Lower lobe of right lung (tissue), 2 donors: ENCODE measurements at places on chromosomes 12 and 14.

DNA sequence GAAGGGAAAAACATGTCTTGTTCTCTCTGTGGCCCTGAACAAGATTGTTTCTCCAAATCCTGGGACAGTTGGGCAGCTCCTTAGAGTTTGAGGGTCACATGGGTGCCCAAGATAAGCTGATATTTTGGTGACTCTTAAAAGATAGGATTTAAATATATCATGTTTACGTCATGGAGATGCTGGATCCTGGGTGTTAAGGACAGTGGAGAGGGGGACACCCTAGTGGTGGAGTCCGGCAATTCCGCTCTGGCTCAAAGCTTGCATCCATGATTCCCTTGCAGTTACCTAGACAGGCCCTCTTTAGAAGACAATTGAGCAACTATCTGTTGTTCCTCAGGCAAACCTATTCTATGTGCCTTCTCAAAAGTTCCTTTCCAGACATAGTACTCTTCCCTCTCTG lies 101.8 kb downstream of the CMKLR1 start:
- no peak for DNase-seq

- no peak for DNase-seq
These were observed 6.7 kb upstream of the ARID4A start for GRCh38 chr14:58291646-58292045.

DNA sequence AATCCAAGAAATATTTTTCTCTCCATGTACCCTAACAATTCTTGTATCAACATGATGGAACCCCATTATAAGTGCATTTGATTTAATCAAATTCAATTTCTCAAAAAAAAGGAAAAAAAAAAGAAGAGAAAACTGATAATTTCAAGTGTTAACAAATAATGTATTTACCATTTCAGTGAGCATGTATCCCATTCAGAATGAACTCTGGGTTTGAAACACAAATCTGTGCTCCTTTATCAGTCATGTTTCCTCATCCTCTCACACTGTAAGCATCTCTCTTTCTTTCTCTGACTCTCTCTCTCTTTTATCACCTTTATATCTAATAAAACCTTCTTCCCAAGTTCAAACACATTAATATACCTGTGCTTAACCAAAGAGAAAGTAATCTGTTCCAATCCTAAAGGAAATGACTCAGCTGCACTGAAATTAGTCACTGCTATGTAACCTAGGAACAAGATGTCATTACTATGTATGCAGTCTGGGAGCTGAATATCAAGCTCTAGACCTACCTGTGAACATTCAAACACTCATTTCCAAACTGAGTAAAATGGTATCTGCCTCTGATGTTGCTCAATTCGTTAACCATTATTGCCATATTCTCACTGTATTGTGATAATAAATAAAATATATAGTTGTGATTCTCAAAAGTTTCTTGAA lies 135.0 kb upstream of the LRIG3 start:
- DNase-seq = no peak

DNA sequence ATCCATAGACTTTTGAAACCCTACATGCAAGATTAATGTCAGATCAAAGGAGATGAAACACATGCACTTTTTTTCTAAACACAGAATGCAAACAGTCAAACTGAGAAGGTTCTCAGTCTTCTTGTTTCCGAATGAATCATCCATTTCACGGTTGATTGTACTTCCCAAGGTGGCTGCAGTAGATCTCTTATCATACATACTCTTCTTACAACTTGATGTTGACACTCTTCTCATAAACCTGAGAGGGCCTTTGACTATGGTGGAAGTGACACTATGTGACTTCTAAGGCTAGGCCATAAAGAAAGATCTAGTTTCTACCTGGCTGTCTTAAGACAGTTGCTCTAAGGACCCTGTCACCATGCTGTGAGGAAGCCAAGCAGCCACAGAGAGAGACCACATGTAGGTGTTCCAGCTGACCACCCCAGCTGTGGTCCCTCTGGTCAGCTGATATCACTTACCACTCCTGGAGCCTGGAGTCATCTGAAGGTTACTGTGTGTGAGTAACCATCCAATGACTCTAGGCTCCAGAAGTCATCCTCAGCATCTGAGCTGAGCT lies 67.2 kb upstream of the HMGA2 start:
- no peak for DNase-seq

GRCh38 chr12:119744900-119745606 lies 77.1 kb downstream of the PRKAB1 start:
- no peak for DNase-seq

DNA sequence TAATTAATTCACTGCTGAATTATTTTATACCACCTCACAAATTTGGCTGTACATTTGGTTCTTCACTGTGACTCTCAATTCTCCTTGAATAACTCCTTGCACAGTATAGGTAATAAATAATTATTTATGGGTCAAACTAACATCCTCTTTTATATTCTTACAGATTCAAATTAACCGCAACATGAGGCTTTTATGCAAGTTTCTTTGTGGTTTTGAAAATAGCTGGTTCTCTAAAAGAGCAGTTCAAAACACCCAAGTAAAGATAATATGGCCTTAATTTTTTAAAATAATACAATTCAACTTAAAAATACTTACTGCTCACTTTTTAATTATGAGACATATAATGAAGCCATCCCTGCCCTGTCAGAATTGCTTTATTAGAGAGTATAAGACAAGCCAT lies 12.9 kb upstream of the TRIM9 start:
- DNase-seq = no peak

DNA sequence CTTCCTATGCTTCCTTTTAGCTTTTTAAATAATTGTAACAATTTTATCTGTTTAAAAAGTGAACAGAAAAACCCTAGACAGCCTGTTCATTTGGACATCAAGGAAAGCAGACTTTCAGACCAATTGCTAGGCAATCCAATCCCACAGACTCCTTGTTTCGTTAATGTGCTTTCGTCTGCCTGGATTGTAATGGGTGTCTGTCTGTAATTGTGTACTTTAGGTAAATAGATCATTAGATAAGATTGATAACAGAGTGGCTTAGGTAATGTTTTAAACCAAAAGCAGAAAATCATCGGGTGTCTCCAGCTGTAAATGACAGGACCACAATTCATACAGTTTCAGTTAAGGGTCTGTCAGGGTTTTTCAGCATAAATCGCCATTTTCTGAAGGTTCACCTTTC lies 19.6 kb downstream of the CCDC60 start:
- DNase-seq = no peak

- no peak for DNase-seq
These were observed 110.6 kb downstream of the ANO6 start for GRCh38 chr12:45326358-45326975.

DNA sequence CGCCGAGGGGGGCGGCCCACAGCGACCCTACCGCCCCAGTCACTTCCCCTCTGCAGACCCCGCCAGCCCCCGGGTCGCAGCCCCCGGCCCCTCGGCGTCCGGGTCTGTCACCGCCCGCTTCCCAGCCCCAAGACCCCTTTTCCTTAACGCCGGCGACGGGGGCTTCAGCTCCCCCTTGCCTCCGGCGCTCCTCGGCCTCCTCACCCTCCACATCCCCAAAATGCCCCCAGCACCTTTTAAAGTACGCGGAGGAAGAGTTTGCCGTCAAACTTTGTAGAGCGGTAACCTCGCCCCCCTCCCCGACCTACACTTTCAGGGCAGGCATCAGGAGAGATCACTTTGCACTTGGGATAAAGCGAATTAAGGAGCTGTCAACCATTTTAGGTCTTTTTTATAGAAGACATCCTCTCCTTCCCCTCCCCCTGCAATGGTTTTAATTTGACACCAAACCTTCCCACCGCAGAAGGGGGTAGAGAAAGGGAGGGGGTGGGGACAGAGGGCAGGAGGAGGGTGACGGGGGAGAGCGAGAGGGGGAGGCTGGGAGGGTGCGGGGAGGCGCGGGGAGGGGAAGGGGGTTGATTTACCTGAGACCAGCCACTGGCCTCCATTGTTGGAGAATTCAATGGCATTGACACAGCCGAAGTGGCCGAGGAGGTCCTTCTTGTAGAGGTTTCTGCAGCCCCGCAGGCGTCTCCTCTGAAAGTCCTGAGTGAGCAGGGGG lies 578 bp downstream of the DCAF5 start:
- DNase-seq = no peak

DNA sequence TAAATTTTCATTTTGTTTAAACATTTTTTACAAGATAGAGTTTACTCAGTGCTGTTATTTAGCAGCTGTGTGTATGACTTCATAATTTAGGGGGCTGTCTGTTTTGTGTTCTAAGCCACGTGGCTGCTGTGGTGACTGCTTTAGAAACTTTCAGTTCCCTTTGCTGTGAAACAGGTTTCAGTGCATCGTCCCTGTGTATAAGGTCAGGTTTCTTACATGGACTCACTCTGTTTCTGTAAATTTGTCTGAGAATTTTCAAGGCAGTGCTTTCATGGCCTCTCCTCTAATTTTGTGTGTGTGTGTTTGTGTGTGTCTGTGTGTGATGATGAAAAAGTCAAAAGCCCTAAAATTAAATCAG lies 32.4 kb downstream of the BICD1 start:
- DNase-seq = no peak

DNA sequence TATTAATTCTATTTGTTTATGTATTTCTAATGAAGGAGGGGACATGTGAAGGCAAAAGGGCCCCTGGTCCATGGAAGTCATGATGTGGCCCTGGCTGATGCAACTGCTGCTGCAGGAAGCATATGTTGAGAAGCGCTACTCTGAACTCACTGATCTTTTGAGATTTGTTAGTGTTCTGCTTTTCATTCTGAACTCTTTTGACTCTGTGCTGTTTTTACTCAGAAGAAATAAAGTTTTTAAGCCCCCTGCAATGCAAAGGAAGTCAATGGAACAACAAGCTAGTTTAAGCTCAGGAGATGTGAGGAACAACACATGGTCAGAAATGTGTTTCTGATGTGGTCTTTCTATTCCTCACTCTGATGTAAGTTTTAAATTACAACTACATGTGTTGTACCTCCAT lies 88.9 kb upstream of the BTG1 start:
- no peak for DNase-seq

DNA sequence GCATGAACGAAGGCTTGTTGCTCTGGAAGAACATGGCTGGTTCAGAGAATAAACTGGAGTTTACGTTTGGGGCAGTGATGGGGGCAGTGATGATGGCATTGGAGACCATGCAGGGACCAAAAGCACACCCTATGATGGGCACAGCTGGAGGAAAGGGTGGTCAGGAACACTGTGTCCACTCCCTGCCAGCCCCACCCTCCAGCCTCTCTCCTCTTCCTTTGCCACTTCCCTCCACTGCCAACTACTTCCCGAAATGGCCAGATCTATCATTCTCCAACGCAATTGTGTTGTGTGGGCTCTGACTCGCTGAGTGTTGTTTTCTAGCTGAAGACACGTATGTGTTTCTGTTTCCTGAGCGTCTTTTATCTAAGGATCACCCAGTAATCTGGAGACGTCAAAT lies 39.3 kb upstream of the GSG1 start:
- DNase-seq = no peak

DNA sequence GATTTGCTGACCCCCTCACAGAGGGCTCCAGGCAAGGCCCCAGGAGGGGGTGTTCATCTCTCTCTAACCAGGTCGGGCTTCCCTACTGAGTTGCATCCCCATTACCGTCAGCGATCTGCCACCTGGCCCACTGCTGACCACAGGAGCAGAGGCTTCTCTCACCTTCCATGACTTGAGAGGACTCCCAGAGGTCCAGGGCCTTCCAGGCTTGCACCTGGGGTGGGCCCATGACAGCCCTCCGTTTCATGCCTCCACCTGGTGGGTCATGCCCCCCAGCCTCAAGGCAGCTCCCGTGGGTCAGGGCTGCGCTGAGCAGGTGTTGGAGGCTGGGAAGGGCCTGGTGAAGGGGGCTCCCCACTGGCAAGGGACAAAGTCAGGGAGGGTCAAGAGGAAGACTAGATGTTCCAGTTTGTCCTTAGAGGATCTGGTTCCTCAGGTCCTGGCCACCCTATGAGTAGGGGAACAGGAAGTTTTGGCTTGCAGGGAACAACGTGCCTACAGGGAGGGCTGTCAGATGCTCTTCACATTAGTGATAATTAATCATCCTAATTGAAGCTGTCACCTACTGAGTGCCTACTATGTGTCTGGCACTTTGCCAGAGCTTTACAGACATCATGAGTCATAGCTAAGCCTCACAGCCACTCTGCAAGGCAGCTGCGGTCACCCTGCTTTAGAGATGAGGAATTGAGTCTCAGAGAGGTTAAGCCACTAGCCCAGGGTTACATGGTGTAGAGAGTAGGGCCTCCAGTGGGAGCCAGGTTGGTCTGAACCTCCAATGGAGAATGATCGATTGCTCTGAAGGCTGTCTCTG lies 13.8 kb downstream of the NFKBIA start:
- DNase-seq = no peak

DNA sequence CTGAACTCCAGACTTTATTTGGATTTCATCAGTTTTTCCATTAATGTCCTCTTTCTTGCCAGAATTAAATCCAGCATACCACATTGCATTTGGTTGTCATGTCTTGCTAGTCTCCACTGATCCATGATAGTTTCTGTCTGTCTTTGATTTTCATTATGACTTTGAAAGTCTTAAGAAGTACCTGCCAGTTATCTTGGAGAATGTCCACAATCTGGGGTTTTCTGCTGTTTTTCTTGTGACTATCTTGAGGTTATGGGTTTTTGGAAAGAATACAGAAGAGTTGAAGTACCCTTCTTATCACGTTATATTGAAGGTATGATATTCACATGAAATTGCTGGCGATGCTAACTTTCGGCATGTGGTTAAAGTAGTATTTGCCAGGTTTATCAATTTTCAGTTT lies 282.3 kb upstream of the PRICKLE1 start:
- no peak for DNase-seq

- no peak for DNase-seq
These were observed 341.0 kb upstream of the E2F7 start for GRCh38 chr12:77406219-77406905.

GRCh38 chr14:64953310-64953654 lies 10.7 kb upstream of the GPX2 start:
- no peak for DNase-seq

GRCh38 chr12:92158796-92159439 lies 13.3 kb upstream of the BTG1 start:
- no peak for DNase-seq

DNA sequence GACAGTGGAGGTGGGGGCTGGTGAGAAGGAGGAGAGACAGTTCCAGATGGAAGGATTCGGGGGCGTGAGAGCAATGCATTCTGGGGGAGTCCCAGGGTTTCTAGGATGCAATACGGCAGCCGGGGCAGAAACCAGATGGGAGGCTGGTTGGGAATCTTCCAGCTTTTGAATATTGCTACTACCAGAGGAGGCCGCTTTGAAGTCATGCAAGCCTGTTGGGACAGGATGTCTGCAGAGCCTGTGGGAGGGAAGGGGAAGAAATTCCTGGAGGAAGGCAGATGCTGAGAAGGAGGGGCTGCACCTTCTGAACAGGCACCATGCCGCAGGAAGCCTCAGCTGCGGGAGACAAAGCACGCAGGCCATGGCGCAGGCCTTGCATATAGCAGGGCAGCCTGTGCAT lies 105.4 kb downstream of the APAF1 start:
- DNase-seq = no peak

DNA sequence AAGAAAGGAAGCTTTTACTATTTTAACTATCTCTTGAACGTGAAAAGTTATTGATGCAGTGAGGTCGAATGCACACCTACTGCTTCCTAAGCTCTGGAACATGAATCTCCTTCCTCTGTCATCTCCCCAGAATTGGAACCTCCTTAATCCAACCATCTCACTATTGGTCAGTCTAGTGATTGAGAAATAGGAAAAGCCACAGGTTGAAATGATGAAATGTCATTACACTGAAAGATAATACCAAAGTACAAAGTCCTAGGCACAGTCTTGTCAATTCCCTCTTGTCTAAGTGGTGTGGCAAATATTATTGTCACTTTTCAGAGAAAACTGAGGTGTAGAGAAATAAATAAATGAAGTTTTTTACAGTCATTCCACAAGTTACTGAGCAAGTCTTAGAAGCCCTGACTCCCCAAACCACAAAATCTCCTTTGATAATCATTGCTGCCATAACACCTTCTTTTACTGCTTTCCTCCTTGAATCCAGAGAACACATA lies 19.5 kb upstream of the HIGD1C start:
- no peak for DNase-seq

GRCh38 chr14:22095860-22096513 lies 422.4 kb upstream of the OR4E1 start:
- no peak for DNase-seq
